Stimulated activated CD4-positive, alpha-beta T cell treated with anti-CD3 and anti-CD28 coated beads, Interleukin-15, amount 100 ng/mL, for 1 hour (primary cell): ENCODE measurements at places on chromosomes 1 and 21.

- DNase-seq = peak; percentile 4
Measured at GRCh38 chr1:51518033-51518585, 957 bp downstream of the EPS15 start.

DNA sequence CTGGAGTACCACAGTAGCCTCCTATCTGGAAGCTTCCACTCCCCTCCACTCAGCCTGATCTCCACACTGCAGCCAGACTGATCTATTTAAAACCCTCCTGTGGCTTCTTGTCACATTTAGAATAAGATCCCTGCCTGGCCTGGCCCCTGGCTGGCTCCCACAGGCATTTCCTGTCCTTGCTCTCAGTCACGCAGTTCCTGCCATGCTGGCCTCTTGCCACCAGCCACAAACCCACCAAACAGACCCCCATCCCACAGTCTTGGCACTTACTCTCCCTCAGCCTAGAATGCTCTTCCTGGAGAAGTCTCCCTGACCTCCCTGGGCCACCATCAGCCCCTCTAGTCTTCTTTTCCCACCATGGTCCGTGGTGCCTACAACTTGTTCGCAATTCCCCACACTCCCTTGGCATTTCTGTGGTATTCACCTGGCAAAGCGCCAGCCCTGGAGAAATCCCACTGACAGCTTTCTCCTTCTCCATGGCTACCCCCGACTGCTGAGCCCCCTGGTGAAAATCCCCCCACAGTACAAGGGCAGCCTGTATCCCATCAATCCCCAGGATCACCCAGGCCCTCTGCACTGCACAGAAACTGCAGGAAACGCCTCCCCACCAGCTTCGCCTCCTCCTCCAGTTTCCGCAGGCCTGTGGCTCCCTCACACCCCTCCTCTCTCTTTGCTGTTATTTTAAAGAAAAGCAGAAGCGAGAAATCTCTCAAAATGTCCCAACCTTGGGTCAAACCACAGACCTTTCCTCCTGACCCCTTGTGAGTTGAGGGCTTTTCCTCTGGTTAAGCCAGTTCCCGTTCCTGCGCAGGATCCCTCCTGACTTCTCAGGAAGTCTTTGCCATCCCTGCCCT lies 94.5 kb downstream of the SYT2 start:
- DNase-seq = no peak

- no peak for DNase-seq
Measured at GRCh38 chr1:218365226-218365999, 20.3 kb downstream of the TGFB2 start.

GRCh38 chr1:23577056-23578004 lies 18.0 kb upstream of the ID3 start:
- no peak for DNase-seq

DNA sequence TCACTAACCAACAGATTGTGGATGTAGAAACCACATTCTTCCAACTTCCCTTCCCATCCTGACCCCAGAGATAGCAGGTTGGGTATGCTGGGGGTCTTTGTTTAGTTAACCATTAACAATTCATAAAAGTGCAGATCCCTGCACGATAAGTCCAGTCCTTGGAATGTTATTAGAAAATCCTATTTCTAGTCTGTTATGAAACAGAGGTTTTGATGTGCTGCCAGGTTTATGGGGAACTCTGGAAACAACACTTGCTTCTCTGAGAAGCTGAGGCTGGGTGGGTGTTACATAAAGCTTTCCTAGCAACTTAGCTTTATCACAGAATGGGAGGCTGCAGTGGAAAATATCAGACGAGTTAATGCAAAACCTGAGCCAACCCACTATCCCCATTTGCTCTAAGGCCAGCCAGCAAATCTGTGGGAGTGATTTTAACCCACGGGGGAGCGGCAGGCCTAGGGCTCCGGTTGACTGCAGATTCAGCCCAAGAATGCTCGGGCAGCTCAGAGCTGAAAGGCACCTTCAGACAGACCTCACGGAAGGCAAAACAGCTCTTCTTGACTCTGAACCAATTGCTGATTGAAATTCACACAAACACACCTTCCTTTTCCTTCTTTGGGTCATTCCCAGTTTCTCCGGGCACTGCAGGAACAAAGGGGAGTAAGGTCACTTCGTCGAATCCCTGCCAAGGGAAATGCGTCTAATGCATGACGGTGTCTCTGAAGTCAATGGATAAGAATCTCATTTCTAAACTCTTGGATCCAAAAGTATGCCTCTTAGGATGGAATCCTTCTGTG lies 111.7 kb upstream of the IRF2BP2 start:
- DNase-seq = no peak

DNA sequence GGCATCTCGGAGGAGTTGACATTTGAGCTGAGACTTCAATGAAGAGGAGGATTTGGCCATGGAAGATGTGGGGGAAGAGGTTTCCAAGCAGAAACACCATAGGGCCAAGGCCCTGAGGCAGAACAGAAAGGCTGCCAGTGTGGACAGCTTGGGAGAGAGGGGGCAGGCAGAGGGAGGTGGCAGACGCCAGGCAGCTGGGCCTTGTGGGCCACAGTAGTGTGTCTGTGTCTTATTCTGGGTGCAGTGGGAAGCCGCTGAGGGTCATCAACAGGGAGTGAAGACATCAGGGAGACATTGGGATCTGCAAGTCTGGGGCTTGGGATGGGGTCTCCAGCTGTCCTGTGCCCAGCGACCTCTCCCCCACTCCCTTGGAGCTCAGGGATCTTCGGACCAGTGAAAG lies 96.8 kb downstream of the LACTBL1 start:
- DNase-seq = no peak

- no peak for DNase-seq
Measured at GRCh38 chr1:59041646-59042277, 255.1 kb upstream of the FGGY start.

DNA sequence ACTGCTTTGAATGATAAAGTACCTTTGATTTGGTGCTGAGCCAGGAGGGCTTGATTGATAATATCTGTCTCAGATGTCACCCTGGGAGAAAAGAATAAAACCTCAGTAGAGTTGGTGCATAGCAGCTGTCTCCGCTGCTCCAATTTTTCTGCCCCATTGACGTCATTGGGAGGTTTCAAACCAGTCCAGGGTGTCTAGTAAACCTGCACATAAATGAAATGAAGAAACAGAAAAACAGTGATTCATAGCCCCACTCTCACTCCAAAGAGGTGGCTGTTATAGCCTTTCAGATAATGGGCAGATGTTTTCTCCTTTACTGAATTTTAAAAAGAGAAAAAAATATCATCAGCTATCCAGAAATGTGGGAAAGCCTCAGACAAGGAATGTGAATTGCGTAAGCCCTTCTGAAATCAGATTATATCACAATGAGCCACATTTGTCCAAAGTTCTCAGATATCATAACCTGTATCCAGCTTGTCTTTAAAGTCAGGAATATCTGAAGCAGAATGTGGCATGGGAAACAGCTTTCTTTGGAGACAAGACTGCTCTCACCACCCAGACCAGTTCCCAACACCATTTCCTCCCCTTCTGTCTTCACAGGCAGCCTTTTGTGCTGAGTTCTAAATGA lies 351.3 kb upstream of the SGIP1 start:
- DNase-seq = no peak

GRCh38 chr21:20998886-20999285 lies 677 bp downstream of the NCAM2 start:
- no peak for DNase-seq

DNA sequence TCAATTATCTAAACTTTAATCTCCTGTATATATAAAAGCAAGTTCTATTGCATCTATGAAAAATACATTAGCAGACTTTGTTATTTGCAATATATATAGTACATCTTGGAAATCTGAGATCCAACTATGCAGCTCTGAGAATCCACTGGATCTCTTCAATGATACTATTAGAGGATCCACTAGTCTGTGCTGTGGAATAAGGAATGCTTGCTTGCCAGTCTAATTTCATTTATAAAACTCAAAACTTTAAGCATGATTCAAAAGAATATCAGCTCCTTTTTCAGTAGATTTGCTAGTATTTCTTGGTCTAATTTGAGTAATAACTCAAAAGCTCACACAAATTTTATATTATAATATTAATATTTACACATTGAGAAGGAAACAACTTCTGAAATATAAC lies 115.1 kb downstream of the SPATA6 start:
- no peak for DNase-seq

- no peak for DNase-seq
Measured at GRCh38 chr1:208230668-208231529, 13.3 kb downstream of the PLXNA2 start.

GRCh38 chr1:234724516-234725176 lies 114.7 kb upstream of the IRF2BP2 start:
- DNase-seq = peak; percentile 20

GRCh38 chr1:43321331-43321891 lies 16.2 kb upstream of the MPL start:
- no peak for DNase-seq

GRCh38 chr1:37606481-37607263 lies 10.9 kb upstream of the GNL2 start:
- DNase-seq = no peak

GRCh38 chr1:160367934-160368923 lies 1.4 kb downstream of the NHLH1 start:
- no peak for DNase-seq
